ENCODE measurements at places on chromosomes 7 and 10.

GRCh38 chr10:2839081-2839725, 228.1 kb upstream of the PFKP start:
- no peaks in the 10 kb centered on the region for H3K36me3 ChIP-seq
- no peak overlapping the region for H3K4me3 ChIP-seq
- H3K27ac ChIP-seq: no peak overlapping the region
- no peaks in the 10 kb centered on the region for H3K4me1 ChIP-seq
- H3K27me3 ChIP-seq: peaks cover 4% of the 10 kb centered on the region
- DNase-seq: no peak

- no peaks in the 10 kb centered on the region for H3K4me1 ChIP-seq
- no peaks in the 10 kb centered on the region for H3K36me3 ChIP-seq
- no peaks in the 10 kb centered on the region for H3K27me3 ChIP-seq
- H3K27ac ChIP-seq: no peak overlapping the region
- DNase-seq: no peak
Observed at GRCh38 chr10:85060944-85061343, 732.6 kb downstream of the CCSER2 start.

DNA sequence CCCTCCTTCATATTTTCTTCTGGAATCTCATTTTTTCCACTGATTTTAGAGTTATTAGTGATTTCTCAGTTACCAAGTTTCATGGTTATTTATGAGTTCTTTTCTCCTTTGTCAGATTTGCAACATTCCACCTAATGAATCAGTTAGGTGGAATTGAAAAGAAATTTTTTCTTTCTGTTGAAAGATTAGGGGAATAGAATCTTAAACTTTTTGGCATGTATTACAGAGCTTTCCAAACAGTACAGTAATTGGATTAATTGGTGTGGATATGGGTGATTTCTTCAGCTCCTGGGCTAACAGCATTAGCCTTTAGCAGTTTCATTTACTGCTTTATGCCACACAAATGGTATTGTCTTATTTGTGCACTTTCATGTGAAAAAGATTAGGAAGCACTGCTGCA, 17.0 kb downstream of the STAM start:
- no peak for DNase-seq
- H3K4me1 ChIP-seq: no peaks in the 10 kb centered on the region
- H3K27me3 ChIP-seq: no peaks in the 10 kb centered on the region
- H3K36me3 ChIP-seq: peaks cover 3% of the 10 kb centered on the region
- no peak overlapping the region for H3K27ac ChIP-seq

- DNase-seq: no peak
- peaks cover 30% of the 10 kb centered on the region for H3K27me3 ChIP-seq
- H3K4me3 ChIP-seq: peak overlapping the region; percentile 73
- H3K36me3 ChIP-seq: no peaks in the 10 kb centered on the region
Observed at GRCh38 chr10:15860692-15861201, 440 bp upstream of the MINDY3 start.

GRCh38 chr7:22980422-22980821, 33.5 kb downstream of the HYCC1 start:
- no peaks in the 10 kb centered on the region for H3K4me1 ChIP-seq
- H3K27me3 ChIP-seq: no peaks in the 10 kb centered on the region
- DNase-seq: no peak
- H3K27ac ChIP-seq: no peak overlapping the region
- no peak overlapping the region for H3K4me3 ChIP-seq

Measured in lung (tissue), 17 donors.